Activated effector memory CD4-positive, alpha-beta T cell treated with Interleukin-2 at 50 U/mL for 16 hours (primary cell): ENCODE measurements at places on chromosomes 12 and 14.
A peak's percentile ranks its signal among the peaks of the same experiment; 100 is the strongest.

DNA sequence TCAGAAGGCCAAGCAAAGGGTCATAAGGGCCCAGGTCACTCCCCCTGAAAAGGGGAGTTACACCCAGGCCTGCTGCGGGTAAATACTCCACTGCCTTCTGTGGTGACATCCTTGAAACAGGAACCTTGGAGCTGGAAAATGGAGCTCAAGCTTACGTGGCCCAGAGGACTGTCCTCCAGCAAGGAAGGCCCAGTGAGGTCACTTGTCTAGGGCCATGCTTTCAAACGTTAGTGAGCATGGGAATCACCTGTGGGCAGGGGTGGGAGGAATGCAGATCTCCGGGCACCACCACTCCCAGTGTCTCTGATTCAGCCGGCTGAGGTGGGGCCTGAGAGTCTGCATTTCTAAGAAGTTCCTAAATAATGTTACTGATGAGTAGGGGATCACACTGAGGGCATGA lies 140.5 kb upstream of the CCND2 start:
- DNase-seq = no peak

GRCh38 chr12:81043979-81044740 lies 33.7 kb upstream of the ACSS3 start:
- no peak for DNase-seq

GRCh38 chr12:103751171-103751570 lies 89.9 kb downstream of the NT5DC3 start:
- no peak for DNase-seq

- no peak for DNase-seq
Observed at GRCh38 chr14:53953002-53953827, 3.4 kb downstream of the BMP4 start.

DNA sequence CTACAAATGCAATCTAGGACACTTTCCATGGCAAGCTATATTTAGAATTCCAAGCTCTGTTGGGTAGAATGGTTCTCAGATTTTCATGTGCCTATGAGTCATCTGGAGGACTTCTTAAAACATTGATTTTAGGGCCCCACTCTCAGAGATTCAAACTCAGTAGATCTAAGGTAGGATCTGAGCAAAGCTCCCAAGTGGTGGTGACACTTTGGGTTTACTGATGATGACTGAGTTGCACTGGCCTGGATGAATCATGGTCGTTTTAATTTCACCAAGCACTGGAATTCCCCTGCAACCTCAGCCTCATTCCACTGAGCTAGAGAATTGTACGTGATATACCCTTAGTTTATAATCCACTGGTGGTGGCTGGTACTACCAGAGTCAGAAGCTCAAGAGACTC lies 86.5 kb downstream of the PPM1H start:
- no peak for DNase-seq

- DNase-seq = no peak
Observed at GRCh38 chr14:95562892-95563685, 28.2 kb downstream of the GLRX5 start.

- no peak for DNase-seq
Observed at GRCh38 chr14:84112589-84112988, 1417.4 kb upstream of the FLRT2 start.

DNA sequence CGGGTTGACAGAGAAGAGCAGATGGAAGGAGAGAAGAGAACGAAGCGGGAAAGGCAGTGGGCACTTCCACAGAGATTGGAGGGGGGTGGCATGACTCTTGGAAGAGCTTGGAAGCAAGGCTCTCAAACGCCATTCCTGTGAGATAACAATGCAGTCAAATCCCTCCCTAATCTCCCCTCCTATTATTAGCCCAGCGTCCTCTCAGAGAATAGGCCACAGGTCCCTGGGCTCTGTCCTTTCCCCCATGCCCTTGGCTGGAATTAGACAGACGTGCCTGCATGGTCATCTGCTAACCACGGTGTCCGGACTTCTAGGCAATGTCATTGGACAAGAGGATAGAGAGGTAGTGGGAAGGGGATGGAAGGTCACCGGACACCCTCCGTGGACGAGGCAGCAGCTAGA lies 8.0 kb upstream of the MYH7 start:
- no peak for DNase-seq

DNA sequence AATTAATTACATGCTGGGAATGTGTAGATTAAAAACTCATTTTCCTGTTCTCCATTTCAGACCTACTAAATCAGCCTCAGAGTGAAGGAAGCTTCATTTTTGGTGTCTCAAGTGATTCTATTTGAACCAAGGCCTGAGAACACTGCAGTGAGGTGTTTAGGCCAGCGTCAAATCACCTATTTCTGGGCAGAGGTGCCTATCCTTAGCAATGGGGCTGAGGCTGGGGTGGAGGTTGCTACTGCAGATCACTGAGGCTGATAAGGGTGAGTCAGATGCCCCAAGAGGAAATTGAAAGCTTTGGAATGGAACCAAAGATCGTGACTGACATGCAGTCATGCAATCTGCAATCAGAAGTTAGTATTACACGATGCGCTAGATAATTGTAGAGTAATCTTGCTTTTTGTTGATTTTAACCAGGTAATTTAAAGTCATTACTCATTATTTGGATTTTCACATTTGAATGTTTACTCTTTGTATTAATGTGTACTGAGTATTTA lies 4.4 kb downstream of the TXNRD1 start:
- peak; percentile 60 for DNase-seq

- DNase-seq = no peak
Observed at GRCh38 chr14:80278293-80279023, 67.2 kb upstream of the DIO2 start.

DNA sequence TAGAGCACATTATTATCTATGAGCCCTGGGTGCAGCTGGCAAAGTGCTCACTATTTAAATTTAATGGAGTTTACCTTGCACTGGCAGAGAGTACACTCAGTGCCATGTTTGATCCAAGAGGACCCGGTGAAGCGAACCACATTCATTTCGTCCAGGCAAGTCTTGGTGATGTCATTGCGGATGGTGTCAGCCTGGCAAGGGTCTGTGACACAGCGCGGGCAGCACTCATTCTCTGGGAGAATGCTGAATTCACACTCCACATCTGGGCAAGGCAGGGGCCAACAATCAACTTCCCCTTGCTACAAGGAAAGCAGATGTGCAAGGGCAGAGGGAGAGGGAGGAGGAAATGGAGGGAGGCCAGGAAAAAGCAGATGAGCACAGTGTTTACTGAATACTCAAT lies 356.2 kb downstream of the NELL2 start:
- no peak for DNase-seq

- no peak for DNase-seq
Observed at GRCh38 chr12:77032406-77032805, 33.0 kb downstream of the E2F7 start.

DNA sequence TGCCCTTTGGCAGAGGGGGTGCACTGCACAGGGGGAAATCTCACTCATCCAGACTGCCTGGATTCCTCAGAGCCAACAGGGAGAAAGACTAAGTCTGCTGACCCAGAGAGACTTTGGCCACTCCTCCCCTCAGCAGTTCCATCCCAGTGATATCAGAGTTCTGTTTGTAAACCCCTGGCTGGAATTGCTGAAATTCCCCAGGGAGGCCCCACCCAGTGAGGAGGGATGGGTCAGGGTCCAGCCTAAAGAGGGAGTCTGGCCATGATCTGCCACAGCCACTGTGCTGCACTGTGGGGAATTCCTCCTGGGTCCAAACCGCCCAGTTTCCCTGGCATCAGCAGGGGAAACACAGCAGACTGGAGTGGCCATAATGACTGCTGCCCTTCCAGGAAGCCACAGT lies 54.9 kb upstream of the USP15 start:
- no peak for DNase-seq

GRCh38 chr14:75229661-75230139 lies 48.9 kb upstream of the FOS start:
- DNase-seq = no peak

GRCh38 chr12:70840656-70841350 lies 79.7 kb downstream of the PTPRR start:
- DNase-seq = no peak

GRCh38 chr12:121949648-121950397 lies 31.4 kb downstream of the CFAP251 start:
- DNase-seq = no peak

DNA sequence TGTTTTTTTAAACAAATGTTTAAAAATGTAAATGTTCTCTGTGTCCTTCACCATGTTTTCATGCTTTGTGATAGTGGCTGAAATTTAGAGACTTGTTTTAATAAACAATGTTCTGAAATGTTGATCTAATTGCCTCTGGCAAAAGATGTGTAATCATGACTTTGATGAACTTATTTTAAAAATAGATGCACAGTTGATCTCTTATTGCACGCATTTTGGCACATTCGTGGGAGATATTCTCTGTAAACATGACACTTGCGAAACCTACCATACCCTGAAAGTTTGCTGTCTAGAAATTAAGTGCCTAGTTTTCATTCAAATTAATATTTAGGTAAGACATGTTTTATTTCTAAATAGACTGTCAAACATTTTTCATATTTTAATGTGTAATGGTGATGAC lies 119.7 kb upstream of the DNM1L start:
- DNase-seq = no peak

GRCh38 chr14:95477411-95478269 lies 38.8 kb downstream of the SYNE3 start:
- no peak for DNase-seq

GRCh38 chr12:128047266-128048060 lies 219.5 kb upstream of the TMEM132C start:
- DNase-seq = no peak

GRCh38 chr14:78933948-78934524 lies 763.9 kb downstream of the NRXN3 start:
- DNase-seq = no peak

DNA sequence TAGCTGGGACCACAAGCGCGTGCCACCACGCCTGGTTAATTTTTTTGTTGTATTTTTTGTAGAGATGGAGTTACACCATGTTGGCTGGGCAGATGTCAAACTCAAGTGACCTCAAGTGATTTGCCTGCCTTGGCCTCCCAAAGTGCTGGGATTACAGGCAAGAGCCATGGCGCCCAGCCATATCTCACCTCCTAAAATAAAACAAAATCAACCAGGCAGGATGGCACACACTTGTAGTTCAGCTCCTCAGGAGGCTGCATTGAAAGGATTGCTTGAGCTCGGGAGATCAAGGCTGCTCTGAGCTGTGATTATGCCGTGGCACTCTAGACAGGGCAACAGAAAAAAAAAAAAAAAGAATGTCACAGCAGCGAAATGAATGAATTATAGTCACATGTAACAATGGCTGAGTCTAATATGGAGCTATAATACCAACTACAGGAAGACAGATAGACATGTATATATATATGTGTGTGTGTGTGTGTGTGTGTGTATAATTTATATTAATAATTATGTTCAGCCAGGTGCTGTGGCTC lies 19.3 kb upstream of the TMEM120B start:
- DNase-seq = no peak

- DNase-seq = no peak
Observed at GRCh38 chr12:121905746-121906145, 12.6 kb upstream of the CFAP251 start.

DNA sequence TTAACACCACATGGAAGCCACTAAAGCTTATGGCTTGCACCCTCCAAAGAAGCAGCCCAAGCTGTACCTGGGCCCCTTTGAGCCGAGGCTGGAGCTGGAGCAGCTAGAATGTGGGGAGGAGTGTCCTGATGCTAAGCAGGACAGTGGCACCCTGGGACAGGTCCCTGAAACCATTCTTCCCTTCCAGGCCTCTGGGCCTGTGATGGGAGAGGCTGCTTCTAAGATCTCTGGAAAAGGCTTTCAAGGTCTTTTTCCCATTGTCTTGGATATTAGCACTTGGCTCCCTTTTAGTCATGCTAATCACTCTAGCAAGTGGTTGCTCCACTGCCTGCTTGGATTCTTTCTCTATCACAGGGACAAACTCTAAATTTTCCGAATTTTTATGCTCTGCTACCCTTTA lies 40.9 kb downstream of the OSBPL8 start:
- DNase-seq = no peak

DNA sequence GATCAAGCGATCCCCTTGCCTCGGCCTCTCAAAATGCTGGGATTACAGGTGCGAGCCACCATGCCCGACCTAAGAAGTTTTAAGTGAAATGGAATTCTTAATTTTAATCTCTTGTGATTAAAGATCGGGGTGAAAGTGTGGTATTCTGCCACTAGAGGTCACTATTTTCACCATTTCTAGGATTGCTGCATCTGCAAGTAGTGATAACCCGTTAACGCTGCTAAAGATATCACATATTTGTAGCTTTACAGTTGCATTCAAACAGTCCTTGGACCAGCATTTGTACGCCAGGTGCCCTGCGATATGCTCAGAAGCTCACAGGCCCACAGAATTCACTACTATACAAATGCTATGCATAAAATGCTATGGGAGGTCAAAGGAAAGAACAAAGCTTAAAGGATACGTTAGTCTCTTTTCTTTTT lies 19.3 kb downstream of the CCDC62 start:
- DNase-seq = no peak

DNA sequence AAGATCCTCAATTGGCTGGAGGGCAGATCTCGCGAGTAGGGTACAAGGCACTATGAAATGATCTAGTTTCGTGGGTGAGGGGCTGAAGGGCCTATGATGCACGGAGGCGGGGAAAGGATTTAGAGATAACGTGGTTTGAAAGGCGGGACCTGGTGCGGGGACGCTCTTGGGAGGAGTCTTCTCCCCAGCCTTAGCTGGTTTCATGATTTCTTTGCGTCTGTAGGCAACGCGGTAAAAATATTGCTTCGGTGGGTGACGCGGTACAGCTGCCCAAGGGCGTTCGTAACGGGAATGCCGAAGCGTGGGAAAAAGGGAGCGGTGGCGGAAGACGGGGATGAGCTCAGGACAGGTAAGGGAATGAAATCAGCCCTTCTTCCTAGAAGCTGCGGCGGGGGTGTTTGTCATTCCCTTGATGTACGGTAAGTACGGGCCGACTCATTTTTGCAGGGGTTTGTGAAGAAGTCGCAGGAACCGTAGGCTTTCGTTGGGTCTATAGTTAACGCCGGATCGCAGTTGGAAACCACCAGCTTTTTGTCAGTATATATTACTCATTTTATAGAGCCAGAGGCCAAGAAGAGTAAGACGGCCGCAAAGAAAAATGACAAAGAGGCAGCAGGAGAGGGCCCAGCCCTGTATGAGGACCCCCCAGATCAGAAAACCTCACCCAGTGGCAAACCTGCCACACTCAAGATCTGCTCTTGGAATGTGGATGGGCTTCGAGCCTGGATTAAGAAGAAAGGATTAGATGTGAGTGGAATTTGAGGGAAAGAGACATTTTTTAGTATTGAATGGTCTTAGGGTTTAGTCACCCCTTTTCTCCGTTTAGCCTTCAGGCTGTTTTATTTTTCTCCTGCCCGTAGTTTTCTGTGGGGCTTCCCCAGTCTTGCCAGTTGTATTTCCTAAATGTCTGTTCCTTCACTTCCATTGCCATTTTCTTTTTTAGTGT lies 602 bp downstream of the APEX1 start:
- DNase-seq = no peak

DNA sequence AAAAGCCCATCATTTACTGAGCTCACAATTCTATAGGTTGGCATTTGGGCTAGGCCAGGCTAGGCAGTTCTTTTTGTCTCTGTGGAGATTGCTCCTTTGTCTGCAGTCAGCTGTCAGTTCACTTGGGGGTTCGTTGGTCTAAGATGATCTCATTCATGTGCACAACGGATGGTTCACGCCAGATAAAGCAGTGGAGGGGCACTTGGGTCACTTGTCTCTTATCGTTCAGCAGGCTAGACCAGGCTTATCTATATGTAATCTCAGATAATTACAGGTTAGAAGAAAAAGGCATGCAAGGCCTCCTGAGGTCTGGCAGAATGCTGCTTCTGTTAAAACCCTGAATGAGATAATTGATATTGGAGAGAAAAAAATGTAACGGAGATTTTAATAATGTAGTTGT lies 119.0 kb upstream of the ATP2B1 start:
- DNase-seq = no peak

GRCh38 chr12:108950991-108951739 lies 69.7 kb downstream of the SVOP start:
- DNase-seq = peak; percentile 61
